NCI-H2171 treated with DMSO at 0.1 percent for 48 hours (cell line): ENCODE measurements at places on chromosomes 1 and 21.

DNA sequence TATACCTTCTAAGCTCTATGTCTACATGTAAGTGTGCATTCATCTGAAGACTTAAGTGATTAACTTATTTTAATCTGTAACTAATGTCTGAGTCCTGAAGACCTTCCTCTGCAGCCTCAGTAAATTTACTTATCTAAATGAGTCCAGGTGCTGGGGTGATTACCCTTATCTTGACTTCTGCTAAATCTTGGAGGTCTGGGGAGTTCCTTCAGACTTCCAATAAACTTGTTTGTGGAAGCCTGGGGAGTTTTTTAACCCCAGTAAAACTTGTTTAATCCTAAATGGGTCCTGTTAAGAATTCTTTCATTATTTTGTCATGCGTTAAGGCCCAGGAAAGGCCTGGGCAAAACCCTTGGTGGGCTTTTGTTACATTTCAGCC is 37.0 kb downstream of the RSPH1 start:
- DNase-seq: no peak

GRCh38 chr1:220347654-220348175 is 75.5 kb upstream of the RAB3GAP2 start:
- DNase-seq: peak; percentile 52

DNA sequence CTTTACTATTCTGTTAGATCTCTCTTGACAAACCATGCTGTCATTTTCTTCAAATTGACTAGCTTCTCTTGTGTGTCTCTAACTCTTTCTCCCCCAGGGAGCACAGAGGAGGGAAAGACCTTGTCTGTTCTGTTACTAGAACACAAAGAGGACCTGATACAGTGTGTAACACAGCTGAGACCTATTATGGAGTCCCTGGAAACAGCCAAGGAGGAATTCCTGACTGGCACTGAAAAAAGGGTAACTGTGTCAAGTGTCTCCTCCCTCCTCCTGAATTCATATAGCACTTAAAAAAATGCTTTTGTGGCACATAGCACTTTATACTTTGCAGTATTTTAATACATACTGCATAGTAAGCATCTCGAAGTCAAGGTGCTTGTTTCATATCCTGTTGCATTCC is 50.6 kb downstream of the ZBTB40 start:
- DNase-seq: no peak

DNA sequence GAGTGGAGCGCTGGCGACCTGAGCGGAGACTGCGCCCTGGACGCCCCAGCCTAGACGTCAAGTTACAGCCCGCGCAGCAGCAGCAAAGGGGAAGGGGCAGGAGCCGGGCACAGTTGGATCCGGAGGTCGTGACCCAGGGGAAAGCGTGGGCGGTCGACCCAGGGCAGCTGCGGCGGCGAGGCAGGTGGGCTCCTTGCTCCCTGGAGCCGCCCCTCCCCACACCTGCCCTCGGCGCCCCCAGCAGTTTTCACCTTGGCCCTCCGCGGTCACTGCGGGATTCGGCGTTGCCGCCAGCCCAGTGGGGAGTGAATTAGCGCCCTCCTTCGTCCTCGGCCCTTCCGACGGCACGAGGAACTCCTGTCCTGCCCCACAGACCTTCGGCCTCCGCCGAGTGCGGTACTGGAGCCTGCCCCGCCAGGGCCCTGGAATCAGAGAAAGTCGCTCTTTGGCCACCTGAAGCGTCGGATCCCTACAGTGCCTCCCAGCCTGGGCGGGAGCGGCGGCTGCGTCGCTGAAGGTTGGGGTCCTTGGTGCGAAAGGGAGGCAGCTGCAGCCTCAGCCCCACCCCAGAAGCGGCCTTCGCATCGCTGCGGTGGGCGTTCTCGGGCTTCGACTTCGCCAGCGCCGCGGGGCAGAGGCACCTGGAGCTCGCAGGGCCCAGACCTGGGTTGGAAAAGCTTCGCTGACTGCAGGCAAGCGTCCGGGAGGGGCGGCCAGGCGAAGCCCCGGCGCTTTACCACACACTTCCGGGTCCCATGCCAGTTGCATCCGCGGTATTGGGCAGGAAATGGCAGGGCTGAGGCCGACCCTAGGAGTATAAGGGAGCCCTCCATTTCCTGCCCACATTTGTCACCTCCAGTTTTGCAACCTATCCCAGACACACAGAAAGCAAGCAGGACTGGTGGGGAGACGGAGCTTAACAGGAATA is 4.2 kb downstream of the TFAP2E start:
- DNase-seq: no peak

GRCh38 chr1:182015360-182015759 is 46.2 kb downstream of the ZNF648 start:
- no peak for DNase-seq

GRCh38 chr1:97632776-97633175 is 288.1 kb downstream of the DPYD start:
- DNase-seq: peak; percentile 5
